Glomerular endothelial cell (primary cell): ENCODE measurements at places on chromosomes 2 and 18. TPM values are rescaled to one million over a fixed set of nuclear protein-coding genes. Genes with fewer than 3 reads are reported as not detected.

GRCh38 chr2:96157649-96158553 is 12.7 kb upstream of the DUSP2 start:
- DNase-seq, result no peak

DNA sequence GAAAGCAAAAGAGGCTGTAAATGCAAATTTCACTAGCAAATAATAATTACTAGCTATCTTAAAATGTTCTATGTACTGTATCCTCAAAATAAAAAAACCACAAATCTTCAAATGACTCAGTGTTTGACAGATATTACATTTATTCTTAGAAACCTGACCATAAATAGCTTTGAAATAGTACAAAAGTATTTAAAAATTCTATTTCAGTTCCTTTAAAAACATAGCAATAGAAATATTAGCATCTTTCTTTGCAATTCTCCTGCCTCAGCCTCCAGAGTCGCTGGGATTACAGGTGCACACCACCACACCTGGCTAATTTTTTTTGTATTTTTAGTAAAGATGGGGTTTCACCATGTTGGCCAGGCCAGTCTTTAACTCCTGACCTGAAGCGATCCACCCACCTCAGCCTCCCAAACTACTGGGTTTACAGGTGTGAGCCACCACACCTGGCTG is 50.6 kb downstream of the MSH6 start:
- no peak for DNase-seq

The STPG4 gene
- not detected in 2 replicates for total RNA-seq

DNA sequence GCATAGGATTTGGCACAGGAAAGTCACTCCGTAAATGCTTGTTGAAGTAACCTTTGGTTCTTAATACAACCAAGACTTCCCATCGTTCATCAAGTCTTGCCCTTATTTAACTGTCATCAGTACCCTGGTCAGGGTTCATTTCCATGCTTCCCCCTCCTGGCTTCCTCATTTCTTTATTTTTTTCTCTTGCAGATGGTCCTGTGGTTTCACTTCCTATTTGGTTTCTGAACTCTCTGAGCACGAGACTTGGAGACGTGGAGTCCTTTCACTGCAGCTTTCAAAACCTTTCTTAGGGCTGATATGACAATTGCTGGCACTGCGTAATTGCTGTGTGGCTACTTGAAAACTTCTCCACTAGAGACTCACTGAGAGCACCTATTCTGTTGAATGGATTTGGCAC is 59.9 kb upstream of the PID1 start:
- DNase-seq, result no peak

GRCh38 chr2:138023298-138023697 is 59.0 kb downstream of the HNMT start:
- DNase-seq, result no peak

GRCh38 chr2:139067072-139067471 is 286.9 kb upstream of the NXPH2 start:
- DNase-seq, result no peak

DNA sequence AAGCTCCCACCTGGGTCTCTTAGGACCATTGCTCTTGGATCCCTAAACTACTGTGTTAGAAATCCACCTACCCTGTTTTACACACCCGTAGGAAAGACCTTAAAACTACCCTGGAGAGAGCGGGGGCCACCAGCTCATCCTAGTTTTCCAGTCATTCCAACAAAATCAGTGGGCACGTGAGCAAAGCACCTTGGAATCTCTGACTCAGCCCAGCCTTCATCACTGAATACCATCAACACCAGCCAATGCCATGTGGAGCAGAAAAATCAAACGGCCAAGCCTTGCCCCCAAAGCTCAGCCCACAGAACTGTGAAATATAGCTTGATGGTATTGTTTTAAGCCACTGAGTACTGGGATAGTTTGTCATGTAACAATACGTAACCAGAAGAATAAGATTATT is 449.7 kb upstream of the CHAC2 start:
- no peak for DNase-seq

GRCh38 chr18:33355756-33356155 is 84.8 kb downstream of the CCDC178 start:
- DNase-seq, result no peak

- no peak for DNase-seq
Observed at GRCh38 chr18:55477860-55478581, 110.0 kb downstream of the TCF4 start.

DNA sequence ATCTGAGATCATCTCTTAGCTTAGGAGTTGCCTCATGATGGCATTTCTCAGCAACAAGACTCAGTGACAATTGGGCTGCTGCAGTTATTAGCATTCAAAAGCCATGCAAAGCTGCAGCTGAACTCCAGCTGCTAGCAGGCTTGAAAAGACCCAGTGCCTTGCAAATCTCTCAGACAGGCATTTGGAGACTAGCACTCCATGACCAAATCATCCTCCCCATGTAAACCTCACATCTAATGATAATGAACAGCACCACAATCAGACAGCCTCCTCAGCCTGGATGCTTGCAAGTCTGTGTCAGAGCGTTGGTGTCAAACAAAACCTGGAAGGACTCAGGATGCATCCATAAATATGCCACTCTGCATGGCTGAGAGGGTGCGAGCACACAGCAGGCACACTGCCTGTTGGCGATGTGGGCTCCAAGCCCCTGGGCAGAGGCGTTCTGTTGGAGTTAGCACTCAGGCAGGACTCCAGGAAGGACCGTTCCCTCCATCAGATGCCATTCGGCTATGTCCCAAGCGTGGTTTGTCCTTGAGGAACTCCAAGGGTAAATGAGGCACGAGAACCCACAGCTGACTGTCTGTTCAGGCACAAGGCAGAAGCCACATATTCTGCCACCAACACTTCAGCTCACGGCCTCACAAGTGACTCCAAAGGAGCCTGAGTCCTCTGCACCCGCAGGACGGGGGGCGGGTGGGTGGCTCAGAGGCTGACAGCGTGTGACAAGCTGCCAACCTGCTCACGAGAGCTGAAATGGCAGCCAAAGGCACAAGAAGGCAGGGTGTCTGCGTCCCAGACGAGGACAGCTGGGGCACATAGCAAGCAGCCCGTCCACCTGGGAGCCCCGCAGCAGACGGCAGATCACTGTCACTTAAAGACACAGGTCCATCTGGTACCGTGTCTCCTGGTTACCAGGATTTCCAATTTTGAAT is 183.8 kb downstream of the MYT1L start:
- DNase-seq, result no peak

The PLGLB2 gene
- 0.24 and 0.99 TPM in 2 replicates for total RNA-seq

GRCh38 chr2:152241948-152242729 is 66.6 kb upstream of the STAM2 start:
- DNase-seq, result no peak

- no peak for DNase-seq
Observed at GRCh38 chr2:132757676-132758075, 87.7 kb upstream of the LYPD1 start.

The CCDC178 gene
- total RNA-seq, result 1.2 and 2.9 TPM in 2 replicates

DNA sequence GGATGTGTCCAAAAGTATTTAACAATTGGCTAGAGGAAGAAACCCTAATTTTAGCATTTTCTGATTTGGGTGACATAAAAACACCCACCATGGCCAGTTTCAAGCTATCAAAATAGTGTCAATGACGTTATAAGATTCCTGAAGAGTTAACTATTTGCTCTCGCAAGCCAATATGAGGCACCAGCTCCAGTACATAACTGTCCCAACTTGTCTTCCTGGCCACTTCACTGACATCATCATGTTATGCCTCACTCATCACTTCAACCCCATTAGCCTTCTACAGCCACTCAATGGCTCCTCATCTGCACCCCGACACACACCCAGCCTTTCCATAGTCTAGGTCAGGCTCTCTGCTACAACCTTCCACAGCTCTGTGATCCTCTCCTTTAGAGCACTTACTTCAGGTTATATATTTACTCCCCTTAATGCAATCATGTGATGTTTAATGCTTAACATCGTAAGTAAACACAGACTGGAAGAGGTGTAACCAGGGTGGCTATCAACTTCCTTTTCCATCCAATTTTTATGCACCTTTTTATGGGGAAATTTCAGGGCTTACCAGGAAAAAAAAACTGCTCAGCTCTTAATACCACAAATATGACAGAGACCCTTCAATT is 158.7 kb downstream of the VWC2L start:
- no peak for DNase-seq

GRCh38 chr2:159444754-159445153 is 158.3 kb upstream of the WDSUB1 start:
- DNase-seq, result no peak
